Memory B cell (primary cell): ENCODE measurements at places on chromosomes 16 and 17.

- peak; percentile 9 for DNase-seq
Measured at GRCh38 chr17:44004761-44005526, 522 bp downstream of the NAGS start.

- no peak for DNase-seq
Measured at GRCh38 chr16:74480150-74481029, 59.1 kb upstream of the CLEC18B start.

GRCh38 chr16:49440156-49441065, 66.8 kb downstream of the C16orf78 start:
- no peak for DNase-seq

DNA sequence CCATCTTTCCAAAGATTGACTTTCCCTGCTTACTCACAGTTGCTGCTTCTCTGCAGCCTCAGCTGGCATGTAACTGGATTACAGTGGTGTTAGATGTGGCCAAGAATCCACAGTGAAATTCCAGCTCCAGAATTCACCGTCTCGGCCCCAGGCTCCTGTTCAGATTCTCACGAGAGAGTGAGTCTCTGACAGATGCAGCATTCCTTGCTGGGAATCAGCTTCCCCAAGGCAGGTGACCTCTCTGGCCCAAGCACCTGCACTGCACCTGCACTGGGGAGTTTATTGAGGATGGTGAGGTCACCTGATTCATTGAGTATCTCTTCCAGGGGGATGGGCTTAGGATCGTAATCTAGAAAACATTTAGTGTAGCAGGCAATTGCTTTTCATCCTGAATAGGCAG, 600.5 kb upstream of the RBFOX1 start:
- no peak for DNase-seq

GRCh38 chr16:75317101-75317522, 65.7 kb upstream of the BCAR1 start:
- no peak for DNase-seq

- no peak for DNase-seq
Measured at GRCh38 chr17:77453613-77454241, 313.0 kb downstream of the SEC14L1 start.

- no peak for DNase-seq
Measured at GRCh38 chr17:47621293-47622179, 28.2 kb upstream of the KPNB1 start.

GRCh38 chr16:50974438-50975036, 176.5 kb downstream of the SALL1 start:
- DNase-seq, result no peak

GRCh38 chr16:69363281-69363717, 11.7 kb upstream of the TMED6 start:
- DNase-seq, result no peak

GRCh38 chr17:50091918-50092285, 3.2 kb upstream of the PDK2 start:
- DNase-seq, result no peak

GRCh38 chr17:47897561-47897960, 1.5 kb downstream of the SP2 start:
- DNase-seq, result no peak

GRCh38 chr16:54208237-54208636, 78.3 kb downstream of the IRX3 start:
- no peak for DNase-seq
